ENCODE measurements at places on chromosomes 7 and 10.

GRCh38 chr10:5314840-5315239 is 49.9 kb upstream of the UCN3 start:
- DNase-seq: no peak

DNA sequence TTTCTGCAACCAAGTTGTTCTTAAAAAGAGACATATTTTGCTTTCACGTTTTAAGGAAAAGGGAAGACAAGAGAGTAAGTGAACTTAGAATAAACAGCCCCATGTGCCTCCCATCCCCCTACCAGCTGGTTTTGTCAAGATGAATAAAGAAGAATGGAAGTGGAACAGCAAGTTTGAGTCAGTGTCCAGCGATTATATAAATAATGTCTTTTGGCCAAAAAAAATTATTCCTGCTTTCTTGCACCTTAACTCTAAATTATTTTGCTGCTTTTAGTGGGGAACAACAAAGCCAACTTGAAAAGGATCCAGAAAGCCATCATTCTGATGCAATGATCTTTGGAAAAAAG is 82.4 kb upstream of the TRIL start:
- peak; percentile 31 for DNase-seq

DNA sequence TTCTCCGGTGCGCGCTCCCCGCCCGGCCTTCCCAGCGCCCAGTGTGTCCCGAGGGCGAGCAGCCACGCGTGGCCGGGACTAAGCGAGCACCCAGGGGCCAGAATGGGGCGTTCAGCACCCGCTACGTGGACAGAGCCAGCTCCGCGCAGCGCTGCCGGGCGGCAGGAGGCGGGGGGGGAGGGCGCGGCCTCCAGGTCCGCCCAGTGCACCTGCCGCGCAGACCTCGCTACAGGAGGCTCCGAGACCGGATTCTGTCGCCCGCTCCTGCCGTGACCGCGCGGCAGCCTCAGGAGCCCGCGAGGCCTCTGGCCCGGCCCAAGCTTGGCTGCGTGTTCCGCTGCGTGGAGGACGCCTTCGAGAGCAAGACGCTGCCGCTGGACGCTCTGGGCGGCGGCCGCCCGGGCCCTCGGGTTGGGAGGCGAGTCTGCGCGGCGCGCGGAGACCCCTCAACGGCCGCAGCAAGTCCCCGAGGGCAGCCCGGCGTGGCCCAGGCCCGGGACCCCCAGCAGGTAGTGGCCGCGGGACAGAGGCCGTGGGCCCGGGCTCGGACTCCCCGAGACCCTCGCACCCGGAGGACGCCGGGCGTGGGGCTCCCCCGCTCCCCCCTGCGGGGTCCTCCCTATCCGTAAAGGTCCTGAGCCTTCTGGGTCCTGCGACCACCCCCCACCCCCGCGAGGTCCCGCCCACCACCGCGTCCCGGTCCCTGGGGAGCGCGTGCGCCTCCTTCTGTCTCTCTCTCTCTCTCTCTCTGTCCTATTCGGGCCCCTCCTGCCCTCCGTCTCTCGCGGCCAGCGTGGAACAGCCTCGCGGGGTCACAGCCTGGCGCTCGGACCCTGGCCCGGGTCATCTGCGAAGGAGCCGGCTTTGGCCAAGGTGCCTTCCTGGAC is 904 bp upstream of the DPYSL4 start:
- DNase-seq: peak; percentile 26

- DNase-seq: no peak
Measured at GRCh38 chr7:148672041-148672440, 26.7 kb upstream of the CUL1 start.

- DNase-seq: no peak
Measured at GRCh38 chr10:108608860-108609259, 1314.5 kb downstream of the XPNPEP1 start.

DNA sequence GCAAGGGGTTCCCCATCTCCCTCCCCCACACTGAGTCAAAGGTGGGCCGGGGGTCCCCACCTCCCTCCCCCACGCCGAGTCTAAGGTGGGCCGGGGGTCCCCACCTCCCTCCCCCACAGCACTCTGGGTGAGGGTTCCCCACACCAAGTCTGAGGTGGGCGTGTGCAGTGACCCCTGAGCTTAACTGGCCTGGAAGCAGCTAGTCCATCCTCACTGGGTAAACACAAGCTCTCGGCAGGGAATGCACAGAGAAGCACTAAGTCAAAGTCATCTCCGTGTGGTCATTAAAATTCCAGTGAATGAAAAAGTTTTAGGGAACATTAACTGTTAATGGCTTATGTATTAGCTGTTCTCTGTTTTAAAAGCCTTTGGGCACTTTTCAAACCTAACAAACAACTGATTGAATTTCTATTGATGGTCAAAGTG is 43.7 kb upstream of the PRKAR1B start:
- DNase-seq: no peak

DNA sequence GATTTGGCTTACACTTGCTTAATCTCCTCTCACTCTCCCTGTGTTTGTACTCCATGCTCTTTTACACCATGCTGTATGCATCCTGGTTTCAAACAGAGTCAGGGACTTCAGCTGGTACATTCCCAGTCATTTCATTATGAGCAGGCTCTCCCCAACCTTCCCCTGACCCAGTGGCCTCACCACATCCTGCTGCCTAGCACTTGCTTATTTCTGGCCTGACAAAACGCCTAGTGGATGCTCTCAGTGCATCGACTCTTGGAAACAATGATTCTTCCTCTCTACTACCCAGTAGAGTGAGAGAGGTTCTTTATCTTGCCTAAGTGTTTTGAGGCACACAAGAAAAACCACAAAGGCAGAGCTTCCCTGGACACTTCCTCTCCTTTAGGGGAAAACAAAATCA is 63.4 kb downstream of the CAV1 start:
- peak; percentile 81 for DNase-seq

DNA sequence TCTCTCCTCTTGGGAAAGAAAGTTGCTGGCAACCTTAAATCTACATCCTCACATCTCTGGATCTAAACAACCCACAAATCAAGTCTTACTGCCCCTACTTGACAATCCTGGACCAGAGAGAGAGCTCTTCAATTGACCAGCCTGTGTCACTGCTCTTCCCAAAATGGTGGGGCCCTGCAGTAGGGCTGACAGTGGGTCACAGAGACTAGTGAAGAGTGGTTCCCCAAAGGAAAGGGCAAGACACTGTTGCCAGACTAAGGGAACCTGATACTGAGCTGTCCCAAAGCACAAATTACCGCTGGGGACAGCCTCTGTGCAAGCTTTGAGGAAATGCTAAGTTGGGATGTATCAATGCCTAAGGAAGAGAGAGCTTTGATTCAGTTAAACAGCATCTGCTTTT is 4.5 kb upstream of the GPRIN2 start:
- DNase-seq: no peak

- DNase-seq: no peak
Measured at GRCh38 chr10:49628599-49628998, 14.8 kb downstream of the CHAT start.

DNA sequence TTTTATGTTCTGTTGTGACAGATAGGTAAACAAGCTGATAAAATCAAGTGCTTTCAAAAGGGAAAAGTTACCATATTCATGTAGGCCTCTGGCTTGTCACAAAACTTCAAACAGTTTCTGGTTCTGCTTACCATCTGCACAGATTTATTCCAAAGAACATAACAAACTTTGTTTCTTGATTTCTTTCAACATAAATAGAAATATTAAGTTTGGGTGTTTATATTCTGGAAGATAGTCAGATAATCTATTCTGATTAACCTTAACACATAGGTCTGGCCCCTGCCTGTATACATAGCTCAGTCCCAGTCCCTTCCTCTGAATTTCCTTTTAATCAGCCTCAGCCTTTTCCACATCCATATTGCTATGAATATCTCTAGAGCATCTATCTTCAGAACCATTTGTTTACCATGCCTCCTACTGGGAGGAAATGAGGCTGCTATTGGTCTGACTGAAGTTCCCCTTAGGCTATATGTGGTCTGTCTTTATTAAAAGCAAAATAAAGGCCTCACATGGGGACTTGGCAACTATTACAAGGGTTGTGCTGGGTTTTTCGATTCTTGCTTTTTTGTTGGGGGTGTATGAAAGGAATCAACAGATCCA is 319.0 kb downstream of the HPSE2 start:
- no peak for DNase-seq

- no peak for DNase-seq
Measured at GRCh38 chr7:130270947-130271800, 4.5 kb downstream of the CPA2 start.

DNA sequence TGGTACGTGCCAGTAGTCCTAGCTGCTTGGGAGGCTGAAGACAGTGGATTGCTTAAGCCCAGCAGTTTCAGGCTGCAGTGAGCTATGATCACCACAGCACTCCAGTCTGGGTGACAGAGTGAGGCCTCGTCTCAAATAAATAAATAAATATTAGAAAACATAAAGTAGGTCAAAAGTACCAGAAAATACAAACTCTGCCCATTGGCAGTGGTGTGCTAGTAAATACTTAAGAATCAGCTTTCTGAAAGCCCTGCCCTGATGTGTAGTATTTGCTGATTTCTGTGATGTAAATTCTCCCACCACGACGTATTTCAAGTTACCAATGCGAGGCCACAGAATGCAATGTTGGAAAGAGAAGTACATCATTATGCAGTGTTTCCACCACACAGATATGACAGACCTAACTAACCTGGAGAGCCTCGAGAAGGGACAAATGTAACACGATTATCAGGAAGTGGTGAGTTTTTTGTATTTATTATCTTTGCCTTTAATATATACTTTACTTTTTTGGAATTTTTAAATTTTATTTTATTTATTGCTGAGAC is 11.8 kb upstream of the MAP3K8 start:
- DNase-seq: no peak

- DNase-seq: no peak
Measured at GRCh38 chr10:111207500-111207899, 130.7 kb downstream of the ADRA2A start.

Data from endothelial cell of umbilical vein (primary cell).